ENCODE measurements at places on chromosomes 3 and 15. TPM values are rescaled to one million over a fixed set of nuclear protein-coding genes. Genes with fewer than 3 reads are reported as not detected.

DNA sequence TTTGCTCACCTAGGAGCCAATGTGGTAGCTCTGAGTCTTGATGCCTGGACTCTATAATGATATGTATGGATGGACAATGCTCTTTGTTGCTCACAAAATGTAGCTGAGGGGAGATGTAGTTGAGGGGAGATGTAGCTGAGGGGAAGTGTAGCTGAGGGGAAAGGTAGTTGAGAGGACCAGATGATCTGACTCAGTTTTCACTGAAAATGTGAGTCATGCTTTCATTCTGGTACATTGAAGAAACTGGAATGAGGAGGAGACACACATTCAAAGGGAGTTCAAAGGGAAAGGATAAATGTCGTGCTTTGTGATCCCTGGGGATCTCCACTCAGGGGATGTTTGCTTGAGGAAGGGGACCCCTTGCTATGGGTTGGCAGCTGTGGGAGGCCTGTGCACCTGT, 302.9 kb upstream of the TRIM42 start:
- no peak for DNase-seq

GRCh38 chr3:127628788-127629466, at the start of gene PODXL2:
Gene PODXL2 (plus strand): TSS chr3:127629185. CDS start chr3:127629220, 35 bp downstream.
- DNase-seq = no peak

DNA sequence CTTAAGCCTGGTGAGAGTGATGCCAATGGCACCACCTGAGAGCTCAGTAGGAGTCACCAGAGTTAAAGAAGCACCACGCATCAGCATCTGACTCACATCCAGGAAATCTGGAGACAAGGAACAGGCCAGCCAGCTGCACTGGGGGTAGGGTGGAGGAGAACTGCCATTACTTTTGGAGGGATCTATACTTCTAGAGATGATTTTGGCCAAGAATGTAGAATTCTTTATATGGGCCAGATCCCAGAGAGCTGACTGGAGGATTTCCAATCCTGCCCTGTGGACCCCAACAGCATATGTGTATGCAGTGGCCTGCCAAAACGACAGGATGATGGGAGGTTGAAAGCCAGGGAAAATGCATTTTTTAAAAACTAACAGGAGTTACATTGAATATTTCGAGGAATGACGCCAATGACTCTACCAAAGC, 29.8 kb downstream of the CCR3 start:
- no peak for DNase-seq

DNA sequence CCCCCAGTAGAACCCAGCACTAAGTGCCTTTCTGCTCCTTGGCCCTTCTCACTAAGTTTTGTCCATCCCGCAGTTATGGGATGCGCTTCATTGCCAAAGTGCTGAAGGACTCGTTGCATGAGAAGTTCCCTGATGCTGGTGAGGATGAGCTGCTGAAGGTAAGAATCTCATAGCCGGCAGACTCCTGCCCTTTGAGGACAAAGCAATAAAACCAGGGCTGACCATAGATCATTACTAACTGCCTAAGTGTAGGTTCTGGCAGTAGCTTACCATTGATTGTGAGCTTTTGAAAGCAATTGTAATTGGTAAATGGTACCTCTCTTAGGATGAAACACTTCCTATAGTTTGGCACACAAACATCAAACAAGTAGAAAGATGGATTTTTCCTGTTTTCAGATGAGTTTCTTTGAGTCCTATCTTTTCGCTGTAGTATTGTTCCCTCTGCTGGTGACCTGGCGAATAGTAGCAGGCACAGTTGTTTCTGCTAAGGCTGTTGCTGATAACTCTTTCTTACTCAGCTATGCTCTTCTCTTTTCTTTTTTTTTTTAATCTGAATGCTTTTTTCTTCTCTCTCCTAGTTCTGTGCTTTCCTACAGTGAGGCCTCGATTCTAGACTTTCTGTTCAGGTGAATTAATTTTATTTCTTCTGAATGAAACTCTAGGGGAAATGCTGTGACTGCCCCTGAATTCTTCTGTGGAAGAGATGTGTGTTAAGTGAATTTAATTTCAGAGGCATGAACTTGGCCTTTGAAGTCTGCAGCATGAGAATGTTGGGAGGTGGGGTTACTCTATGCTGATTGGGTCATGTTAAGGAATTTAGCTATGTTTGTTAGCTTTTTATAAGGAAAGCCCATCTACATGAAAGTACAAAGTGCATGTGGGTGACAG, 47.4 kb upstream of the CRTC3 start:
- DNase-seq = peak; percentile 49

The ZNF619 gene
- 7.3 TPM for polyA plus RNA-seq

Data from right renal cortex interstitium (tissue), 3 donors.